T-helper 1 cell (primary cell): ENCODE measurements at places on chromosomes 1 and 21.

DNA sequence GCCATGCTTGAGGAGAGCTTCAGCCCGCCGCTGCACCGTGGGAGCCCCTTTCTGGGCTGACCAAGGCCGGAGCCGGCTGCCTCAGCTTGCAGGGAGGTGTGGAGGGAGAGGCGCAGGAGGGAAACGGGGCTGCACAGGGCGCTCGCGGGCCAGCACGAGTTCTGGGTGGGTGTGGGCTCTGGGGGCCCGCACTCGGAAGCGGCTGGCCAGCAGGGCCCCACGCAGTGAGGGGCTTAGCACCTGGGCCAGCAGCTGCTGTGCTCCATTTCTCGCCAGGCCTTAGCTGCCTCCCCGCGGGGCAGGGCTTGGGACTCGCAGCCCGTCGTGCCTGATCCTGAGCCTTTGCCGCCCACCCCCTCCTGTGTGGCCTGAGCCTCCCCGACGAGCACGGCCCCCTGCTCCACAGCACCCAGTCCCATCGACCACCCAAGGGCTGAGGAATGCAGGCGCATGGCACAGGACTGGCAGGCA lies 1554.0 kb downstream of the KCNT2 start:
- no peak for DNase-seq

GRCh38 chr1:77468949-77469710 lies 187.3 kb downstream of the AK5 start:
- no peak for DNase-seq

DNA sequence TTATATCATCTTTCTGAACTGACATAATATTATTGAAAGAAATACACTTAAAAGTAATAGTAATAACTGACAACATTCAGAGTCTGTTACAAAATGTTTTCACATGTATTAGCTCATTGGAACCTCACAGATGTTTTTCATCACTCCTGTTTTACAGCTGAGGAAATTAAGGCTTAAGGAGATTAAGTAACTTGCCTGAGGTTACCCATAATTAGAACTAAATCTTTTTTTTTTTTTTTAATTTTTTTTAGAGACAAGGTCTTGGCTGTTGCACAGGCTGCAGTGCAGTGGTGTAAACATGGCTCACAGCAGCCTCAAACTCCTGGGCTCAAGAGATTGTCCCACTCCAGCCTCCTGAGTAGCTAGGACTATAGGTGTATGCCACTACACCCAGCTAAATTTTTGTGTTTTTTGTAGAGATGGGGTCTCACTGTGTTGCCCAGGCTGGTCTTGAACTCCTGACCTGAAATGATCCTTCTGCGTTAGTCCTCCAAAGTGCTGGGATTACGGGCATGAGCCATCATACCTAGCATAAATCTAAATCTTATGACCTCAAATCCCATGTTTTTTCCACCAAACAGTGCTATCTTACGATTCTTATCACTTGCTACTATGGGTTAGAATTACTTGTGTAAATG lies 64.7 kb upstream of the MACF1 start:
- DNase-seq: no peak

DNA sequence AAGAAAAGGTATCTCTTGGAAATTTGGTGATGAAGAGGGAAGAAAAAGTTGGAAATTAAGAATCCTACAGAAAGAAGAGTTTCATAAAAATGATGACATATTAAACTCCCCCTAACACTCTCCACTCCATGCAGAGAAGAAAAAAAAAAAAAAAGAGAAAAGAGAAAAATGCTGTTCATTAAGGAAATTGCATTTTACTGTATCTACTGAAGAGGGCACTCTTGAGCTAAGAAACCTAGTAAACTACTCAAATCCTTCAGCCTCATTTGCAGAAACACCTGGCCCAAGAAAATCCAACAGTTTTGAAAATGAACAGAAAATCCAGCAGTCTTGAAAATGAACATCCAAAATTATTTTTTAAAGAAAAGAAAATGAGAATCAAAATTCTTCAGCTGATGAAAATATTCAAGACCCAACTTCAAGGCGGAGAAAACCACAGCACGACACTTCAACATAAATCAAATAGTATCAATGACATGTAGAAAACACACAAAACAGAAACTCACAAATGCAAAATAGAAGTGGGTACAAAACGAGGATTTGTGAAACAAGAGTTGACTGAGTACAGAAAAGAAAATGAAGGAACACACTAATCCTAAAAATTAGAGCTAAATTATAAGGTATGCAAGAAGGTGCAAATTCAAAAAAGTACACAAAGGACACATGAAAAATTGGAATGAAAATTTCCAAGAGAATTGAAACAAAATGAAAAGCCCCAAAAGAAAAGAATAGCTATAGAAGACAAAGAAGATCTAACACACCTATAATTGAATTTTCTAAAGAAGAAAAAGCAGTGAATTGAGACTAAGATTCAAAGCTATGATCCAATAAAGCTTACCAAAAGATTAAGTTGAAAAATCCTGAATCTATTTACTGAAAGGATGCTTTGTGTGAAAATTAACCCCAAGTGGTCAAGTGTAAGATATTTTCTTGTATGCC lies 73.2 kb upstream of the DNAJC6 start:
- no peak for DNase-seq

DNA sequence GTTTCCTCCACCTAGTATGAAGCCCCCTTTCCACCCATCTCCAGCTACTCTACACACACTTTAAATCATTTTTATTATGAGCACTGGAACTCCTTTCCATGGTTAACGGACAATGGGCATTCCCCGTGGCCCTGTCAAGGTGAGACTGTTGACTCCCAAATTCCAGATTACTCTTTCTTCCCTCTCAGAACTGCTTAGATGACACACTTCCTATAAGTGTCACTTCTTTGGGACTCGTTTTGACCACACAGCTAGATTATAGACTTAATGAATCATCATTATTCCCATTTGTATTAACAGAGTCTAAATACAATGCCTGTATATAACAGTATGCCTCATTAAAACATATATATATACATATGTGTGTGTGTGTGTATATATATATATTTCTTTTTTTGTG lies 215.1 kb downstream of the BRINP3 start:
- no peak for DNase-seq

GRCh38 chr1:24727501-24728216 lies 17.6 kb upstream of the CLIC4 start:
- no peak for DNase-seq

DNA sequence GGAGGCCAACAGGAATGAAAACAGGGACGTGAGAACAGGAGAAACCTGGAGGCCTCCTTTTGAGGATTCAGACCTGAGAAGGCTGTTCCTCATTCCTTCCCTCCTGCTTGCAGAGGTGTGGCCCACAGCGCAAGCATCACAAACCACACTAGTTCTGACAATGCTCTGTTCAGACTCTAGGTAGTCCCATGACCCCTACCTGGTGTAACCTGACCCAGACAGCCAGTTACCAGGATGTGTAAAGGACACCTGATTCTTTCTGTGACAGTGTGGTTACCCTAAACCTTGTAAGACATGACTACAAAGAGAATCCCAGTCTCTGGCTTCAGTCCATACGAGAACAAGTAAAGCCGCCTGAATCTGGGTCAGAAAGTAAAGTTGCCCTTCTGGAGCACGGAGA lies 3.2 kb downstream of the MECR start:
- no peak for DNase-seq

GRCh38 chr1:23097316-23097715 lies 71.3 kb downstream of the LUZP1 start:
- no peak for DNase-seq

- no peak for DNase-seq
Measured at GRCh38 chr1:199808110-199808870, 219.2 kb upstream of the NR5A2 start.
